ENCODE measurements at places on chromosomes 5 and 9. TPM values are rescaled to one million over a fixed set of nuclear protein-coding genes. Genes with fewer than 3 reads are reported as not detected.

DNA sequence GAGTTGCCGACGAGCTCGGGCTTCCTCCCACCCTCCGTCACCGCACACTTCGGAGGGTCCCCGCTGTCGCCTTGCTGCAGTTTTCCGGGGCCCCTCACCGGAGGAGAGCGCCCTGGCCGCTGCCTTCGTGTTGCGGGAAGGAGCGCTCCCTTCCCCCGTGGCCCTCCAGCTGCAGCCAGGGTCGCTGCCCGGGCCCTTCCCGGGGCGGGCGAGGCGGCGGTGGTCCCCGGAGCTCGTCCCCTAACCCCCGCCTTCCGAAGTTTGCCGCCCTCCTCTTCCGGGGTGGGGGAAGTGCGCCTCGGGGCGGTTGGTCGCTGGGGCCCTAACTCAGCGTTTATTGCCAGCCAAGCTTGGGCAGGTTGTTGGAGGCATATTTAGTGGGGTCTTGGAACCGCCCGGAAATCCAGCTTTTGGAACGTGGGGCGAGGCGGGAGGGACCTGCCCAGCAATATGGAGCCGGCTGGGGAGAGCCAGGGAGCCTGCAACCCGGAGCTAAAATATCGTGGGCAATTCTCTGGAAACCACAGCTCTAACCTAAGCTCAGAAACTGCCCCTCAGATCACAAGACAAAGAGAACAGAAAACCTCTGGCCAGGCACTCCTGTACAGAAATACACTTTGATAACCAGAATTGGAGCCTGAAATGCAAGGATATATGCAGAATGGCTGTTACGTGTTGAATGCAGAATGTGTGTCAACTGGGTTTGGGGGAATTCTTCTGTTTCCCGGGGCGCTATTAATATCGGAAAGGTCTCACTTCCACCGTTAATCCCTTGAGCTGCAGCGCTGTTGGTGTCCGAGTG, 890 bp downstream of the PIK3R1 start:
- DNase-seq, result peak; percentile 66

DNA sequence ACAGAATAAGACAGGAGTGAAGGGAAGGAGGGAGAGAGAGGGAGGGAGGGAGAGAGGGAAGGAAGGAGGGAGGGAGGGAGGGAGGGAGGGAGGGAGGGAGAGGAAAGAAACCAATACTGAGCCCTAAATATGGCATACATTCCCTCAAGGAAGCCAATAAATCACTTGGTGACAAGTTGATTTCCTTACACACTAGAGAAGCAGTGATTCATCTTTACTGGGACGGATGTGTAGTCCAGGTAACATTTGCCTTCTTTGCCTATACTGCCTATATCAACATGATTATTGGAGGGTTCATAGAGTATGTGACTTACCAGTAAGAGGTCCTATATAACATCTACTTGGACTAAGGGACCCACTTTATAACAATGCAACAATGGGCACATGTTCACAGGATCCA, 83.2 kb downstream of the TRIM36 start:
- DNase-seq, result no peak

Gene GOLGA1
- total RNA-seq, result 18.0 TPM

GRCh38 chr9:109113892-109114609, 5.7 kb downstream of the TMEM245 start:
- no peak for DNase-seq

Gene FCN2
- total RNA-seq, result not detected

DNA sequence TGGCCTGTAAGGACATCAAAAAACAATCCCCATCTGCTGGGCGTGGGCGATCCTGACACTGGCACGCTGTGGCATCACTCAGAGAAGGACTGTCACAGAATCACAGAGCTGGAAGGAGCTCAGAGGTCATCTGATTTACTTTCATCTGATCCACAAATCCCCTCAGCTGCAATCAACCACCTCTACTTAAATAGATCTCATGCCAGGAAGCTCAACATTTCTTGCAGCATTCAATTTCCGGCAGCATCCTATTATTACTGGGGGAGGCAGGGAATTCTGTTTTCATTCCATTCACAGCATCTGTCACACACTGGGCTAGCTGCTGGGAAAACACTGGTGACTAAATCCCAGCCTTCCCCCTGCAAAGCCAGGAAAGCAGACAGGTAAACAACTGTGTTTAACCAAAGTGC, 38.3 kb downstream of the RETREG1 start:
- no peak for DNase-seq

Data from activated CD4-positive, alpha-beta memory T cell treated with anti-CD3 and anti-CD28 coated beads, Interleukin-2, amount 10 ng/mL, durations not matched to agents 7 days and 5 days (primary cell).